ENCODE measurements at places on chromosomes 3 and 15.

- DNase-seq, result no peak
Measured at GRCh38 chr15:62975515-62975914, 67.0 kb upstream of the TPM1 start.

GRCh38 chr15:40899536-40900207 lies 5.4 kb downstream of the VPS18 start:
- no peak for DNase-seq

- DNase-seq, result no peak
Measured at GRCh38 chr15:100049483-100049882, 292.3 kb downstream of the ADAMTS17 start.

DNA sequence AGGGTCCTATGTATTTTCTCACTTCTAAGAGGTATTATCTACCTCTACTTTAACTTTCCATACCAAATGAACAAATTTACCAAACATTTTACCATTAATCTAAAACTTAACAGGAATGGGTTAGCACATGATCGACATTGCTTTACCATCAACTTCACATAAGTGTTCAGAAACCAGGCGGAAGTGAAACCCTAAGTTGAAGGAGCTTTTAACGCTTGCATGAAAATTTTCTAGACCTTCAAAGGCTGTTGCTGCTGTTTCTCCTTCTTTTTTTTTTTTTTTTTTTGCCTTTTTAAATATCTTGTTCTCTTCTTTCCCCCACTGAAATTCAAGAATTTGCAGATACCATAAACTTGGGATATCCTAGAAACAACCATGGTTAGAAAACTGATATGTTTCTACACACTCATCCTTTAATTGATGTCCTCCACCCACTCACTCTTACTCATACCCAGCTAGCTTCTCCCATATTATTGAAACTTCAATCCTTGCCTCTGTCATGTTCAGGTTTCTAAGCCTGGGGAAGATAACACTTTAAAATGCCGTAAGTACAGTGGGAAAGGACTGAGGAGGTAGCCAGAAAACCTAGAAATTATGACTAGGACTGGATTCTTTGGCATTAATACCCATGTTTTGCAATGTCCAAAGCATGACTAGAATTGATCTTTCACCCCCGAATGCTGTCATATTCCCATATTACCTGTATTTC lies 24.7 kb downstream of the MYO5A start:
- DNase-seq, result no peak

GRCh38 chr3:150545419-150546225 lies 674 bp downstream of the SERP1 start:
- peak; percentile 20 for DNase-seq

- DNase-seq, result no peak
Measured at GRCh38 chr3:111414531-111414930, 127.5 kb upstream of the CD96 start.

DNA sequence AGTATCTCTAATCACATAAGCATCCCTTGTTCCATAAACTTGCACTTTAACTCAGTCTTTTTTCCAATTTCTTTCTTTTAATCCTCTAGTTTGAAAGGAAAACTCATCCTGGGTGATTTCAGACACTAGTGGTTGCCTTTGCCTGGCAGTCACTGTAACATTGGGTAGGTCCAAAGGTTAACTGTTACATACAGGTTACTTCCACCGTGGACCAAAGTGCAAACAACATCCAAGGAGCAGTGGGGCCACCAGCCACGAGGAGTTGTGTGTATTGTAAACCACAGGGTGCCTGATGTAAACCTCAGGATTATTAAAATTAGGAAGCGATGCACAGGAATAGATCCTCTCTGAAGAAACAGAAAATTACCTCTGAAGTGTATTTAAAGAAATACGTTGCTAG lies 75.0 kb downstream of the HCN4 start:
- DNase-seq, result no peak

GRCh38 chr3:123633530-123633929 lies 48.7 kb upstream of the HACD2 start:
- no peak for DNase-seq

DNA sequence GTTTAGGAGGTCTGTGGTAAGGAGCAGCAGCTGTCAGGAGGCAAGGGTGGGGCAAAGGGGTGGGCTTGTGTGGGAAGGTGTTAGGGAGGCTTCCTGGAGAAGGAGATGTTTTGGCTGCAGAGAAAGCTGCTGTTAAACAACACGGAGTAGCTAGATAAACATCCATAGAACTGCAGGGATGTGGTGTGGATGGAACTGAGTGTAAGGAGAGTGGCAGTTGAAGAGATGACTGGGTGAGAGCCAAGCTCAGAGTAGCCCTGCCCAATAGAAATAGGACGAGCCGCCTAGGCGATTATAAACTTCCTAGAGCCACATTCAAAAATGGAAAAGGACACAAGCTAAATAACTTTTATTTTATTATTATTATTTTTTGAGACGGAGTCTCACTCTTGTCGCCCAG lies 19.9 kb downstream of the RPLP1 start:
- DNase-seq, result no peak

DNA sequence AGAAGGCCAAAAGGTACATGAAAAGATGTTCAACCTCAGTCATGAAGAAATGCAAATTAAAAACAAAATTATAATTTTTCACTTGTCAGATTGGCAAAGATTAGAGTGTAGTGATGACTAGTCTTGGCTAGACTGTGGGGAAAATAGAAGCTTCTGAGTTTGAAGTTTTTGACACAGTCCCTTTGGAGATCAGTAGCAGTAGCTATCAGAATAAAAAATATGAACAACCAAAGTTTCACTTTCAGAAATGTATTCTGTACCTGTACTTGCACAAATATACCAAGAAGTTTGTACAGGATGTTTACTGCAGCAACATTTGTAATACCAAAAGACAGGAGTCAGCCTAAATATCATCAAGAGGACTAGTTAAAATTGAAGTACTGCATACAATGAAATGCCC lies 14.1 kb downstream of the ATP2C1 start:
- no peak for DNase-seq

DNA sequence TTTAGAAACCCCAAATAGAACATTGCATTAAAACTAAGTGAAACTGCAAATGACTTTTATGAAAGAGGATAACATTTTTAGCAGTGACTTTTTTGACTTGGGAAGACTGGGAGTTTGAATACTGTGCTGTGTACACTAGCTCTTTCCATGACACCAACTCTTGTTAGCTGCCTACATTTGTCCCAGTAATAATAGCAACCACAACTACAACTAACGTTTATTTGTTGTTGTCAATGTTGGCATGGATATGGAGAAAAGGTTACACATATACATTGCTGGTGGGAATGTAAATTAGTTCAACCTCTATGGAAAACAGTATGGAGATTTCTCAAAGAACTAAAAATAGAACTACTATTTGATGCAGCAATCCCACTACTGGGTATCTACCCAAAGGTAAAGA lies 329.6 kb upstream of the ADAMTS9 start:
- DNase-seq, result no peak

- no peak for DNase-seq
Measured at GRCh38 chr3:11185564-11186317, 31.4 kb downstream of the HRH1 start.

- no peak for DNase-seq
Measured at GRCh38 chr15:99435113-99435695, 130.6 kb upstream of the MEF2A start.

DNA sequence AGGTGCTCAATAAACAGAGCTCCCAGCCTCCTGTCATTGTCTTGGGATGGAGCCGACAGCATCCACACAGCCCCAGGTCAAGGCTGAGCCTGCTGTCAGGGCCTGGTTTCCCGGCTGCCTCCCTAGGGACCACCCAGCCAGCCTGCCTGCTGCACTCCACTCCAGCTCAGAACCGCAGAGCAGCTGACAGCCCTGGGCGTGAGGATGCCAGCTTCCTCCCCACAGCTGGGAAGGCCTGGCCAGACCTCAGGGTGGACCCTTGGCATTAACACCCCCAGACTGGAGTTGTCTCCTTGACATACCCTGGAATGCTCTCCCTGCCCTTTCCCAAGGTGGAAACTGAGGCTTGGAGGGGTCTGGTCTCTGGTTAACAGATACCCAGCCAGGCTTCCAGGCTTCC lies 112.0 kb downstream of the WNT7A start:
- no peak for DNase-seq

- no peak for DNase-seq
Measured at GRCh38 chr3:140207541-140207940, 272.6 kb downstream of the CLSTN2 start.

DNA sequence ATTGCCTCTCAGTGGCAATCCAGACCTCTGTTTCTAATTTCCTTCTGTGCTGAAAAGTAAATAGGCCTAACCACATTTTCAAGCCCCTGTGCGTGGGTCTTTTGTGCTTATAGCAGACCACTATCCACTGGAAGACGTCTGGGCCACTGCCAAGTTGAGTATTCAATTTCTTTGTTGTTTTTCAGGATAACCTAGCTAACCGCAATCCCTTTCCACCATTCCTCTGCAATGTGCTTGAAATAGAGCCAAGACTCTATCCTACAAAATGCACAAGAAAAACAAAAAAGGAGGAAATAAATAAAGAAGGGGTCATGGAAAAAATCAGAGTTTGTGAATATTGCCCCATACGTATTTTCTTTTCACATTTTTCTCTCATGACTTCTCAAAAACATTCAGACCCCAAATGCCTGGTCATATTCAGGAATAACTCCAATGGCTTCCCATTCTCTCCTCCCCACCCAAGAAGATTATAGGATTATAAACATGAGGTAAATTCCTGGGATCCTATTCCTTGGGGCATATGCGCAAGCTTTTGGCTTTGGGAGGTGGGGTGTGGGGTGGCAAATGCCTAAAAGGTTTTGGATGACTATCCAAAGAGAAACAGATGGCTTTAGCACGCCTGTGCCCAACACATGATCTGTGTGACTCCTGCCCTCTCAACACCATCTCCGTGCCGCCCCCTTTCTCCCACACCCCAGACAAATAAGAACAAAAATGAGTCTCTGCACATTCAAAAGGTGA lies 217.9 kb upstream of the THBS1 start:
- DNase-seq, result no peak

- DNase-seq, result no peak
Measured at GRCh38 chr15:81373176-81373575, 837 bp downstream of the TMC3 start.

DNA sequence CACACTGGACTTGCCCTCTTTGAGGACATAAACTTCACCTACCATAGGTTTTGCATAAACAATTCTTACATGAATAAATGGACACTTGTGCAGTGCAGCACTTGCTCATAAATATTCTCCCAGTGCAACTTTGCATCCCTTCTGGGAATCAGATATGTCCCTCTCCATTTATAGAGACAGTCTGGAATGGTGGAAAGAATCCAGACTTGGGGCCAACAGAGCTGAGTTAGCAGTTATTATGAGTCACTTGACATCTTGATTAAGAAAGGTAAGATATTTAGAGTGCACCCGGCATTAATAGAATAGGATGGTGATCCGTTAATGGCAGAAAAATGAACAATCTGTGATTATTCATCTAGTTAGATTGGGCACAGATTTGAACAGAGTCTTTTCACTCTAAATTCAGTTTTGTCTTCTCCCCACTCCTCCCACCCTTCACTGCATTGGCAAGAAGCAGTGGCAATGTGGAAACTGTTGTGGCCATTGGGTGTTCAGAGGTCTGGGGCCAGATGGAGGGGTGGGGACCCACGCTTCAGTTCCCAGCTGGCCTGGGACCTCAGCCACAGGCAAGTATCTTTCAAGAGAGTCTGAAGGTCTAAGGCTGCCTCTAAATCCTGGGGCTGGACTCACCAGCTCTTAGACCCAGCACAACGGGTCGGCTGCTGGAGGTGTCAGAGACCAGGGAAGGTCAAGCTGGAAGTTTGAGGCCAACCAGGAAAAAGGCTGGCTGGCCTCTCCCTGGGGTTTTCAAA lies 58.9 kb upstream of the KY start:
- no peak for DNase-seq

GRCh38 chr15:84878504-84878903 lies 6.0 kb upstream of the SLC28A1 start:
- peak; percentile 62 for DNase-seq

DNA sequence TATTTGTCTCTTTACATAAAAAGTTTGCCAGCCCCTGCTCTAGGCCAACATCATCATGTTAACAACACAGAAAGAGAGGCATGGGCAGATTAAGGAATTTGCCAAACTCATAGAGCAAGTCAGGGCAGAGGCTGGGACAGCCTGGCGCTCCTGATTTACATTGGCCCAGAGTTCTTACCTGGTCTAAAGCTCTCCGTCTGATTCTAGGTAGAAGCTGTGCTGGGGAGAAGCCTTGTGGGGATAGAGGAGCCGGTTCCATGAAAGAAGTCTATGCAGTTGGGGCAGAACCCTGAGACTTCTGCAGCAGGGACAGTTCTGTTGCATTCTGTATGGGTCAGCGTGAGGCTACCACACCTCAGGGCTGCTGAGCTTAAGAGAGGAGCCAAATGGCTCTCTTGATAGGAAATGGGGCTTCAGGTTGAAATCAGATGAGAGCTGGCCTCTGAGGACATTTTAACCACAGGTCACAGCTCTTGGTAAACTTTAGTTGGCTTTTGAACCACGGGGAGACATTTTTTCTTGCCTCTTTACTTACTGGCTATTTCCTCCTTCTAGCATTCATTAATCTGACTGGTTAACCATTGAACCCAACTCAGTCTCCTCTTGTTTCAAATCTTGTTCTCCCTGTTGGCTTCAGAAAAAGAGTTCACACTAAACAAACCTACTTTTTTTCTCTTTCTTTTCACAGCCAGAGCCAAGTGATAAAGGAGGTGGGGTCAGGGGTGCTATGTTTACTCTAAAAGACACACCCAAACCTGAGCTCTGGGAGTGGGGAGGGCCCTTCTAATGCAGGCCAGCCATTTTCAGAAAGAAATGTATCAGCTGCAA lies 250.7 kb downstream of the OPA1 start:
- no peak for DNase-seq

- DNase-seq, result peak; percentile 21
Measured at GRCh38 chr15:91970142-91970541, 116.6 kb downstream of the SLCO3A1 start.

GRCh38 chr3:25588441-25589103 lies 76.1 kb downstream of the TOP2B start:
- DNase-seq, result no peak

DNA sequence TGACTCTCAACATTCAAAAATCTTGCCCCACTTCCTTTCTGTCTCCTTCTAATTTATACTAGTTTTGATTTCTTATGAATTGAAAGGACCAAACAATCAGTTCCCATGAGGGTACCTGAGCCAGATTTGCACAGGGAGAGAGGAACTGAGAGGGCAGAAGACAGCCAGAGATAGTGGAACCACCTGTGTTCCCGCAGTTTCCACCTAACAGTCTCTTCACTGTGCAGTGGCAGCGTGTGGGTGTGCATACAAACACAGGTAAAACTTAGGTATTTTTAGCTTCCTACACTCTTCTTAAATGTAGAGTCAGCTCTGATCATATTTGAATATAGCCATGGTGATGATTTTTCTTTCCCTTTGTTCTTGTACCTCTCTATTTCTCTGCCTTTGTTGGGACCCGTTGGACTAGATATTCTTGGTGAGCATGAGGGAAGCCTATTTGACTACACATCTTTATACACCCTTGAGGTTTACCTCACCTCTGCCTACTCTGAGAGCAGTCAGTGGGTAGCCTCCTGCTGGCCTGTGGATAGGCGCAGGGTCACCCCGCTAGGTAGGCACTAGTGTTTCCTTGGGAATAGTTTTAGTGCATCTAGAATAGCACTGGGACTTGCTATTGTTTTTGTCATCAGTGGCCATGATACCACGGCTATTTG lies 58.8 kb downstream of the MAP3K13 start:
- DNase-seq, result no peak
